ENCODE measurements at places on chromosomes 11 and 22.

GRCh38 chr11:47192111-47192510, 5.9 kb upstream of the PACSIN3 start:
- DNase-seq, result no peak

DNA sequence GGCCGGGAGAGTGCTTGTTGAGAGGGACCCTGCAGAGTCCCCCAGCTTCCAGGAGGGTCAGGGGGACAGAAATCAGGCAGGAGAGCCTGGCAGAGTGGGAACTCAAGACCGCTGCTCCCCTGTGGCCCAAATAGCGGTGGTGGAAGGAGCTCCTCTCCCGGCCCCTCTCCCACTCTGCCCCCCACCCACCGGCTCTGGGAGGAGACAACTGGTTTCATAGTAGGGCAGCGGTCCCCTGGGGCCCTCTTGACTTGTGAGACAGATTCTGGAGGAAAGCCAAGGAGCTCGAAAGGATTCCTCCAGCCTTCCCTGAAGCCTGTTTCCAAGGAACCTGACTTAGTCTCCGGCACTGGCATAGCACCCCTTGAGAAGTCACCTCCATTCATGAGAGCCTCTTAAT, 10.1 kb downstream of the PKNOX2 start:
- DNase-seq, result no peak

- DNase-seq, result no peak
Observed at GRCh38 chr11:2943711-2944118, 14.5 kb upstream of the PHLDA2 start.

- no peak for DNase-seq
Observed at GRCh38 chr11:107276077-107276476, 181.5 kb downstream of the CWF19L2 start.

DNA sequence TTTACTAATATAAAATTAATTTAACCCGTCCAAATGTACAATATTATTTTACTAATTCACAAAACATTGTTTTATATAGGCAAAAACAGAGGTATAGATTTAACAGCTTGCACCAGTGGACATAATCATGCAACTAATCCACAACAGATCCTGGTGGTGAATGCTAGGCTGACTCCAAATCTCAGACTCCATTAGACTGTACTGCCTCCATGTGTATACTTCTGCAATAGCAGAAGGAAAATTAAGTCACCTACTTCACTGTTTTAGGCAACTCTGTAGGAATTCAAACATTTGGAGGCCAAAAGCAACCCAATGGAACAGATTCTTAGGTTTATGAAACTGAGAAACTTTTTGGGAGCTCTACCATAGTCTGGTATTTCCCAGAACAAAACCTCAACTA, 30.0 kb upstream of the RAB39A start:
- peak; percentile 24 for DNase-seq

GRCh38 chr11:68773521-68774193, 22.3 kb upstream of the TESMIN start:
- DNase-seq, result no peak

DNA sequence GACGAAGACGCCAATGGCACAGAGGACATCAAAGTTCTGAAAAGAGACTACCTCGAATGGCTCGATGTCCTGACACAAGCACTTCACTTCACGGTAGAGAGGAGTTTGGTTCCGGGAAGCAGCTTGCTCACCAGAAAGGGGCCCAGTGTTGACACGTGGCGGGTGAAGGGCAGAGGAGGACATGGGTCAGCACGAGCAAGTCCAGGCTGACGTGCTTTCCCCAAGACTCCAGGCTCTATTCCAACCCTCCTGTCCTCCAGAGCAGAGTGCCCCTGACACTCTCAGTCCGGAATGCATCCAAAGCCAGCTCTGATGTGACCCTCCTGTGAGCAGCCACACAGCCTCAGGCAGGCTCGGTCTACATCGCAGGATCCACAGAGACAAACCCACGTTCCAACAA, 77.5 kb upstream of the BID start:
- DNase-seq, result no peak

GRCh38 chr11:117278347-117278746, 12.8 kb upstream of the BACE1-AS start:
- no peak for DNase-seq

GRCh38 chr11:39221550-39222138, 2237.8 kb downstream of the LRRC4C start:
- no peak for DNase-seq

- DNase-seq, result no peak
Observed at GRCh38 chr11:19160847-19161246, 40.9 kb downstream of the CSRP3 start.

- DNase-seq, result no peak
Observed at GRCh38 chr11:68649851-68650555, 34.3 kb upstream of the GAL start.

- no peak for DNase-seq
Observed at GRCh38 chr22:40714499-40715337, 35.4 kb downstream of the MCHR1 start.

DNA sequence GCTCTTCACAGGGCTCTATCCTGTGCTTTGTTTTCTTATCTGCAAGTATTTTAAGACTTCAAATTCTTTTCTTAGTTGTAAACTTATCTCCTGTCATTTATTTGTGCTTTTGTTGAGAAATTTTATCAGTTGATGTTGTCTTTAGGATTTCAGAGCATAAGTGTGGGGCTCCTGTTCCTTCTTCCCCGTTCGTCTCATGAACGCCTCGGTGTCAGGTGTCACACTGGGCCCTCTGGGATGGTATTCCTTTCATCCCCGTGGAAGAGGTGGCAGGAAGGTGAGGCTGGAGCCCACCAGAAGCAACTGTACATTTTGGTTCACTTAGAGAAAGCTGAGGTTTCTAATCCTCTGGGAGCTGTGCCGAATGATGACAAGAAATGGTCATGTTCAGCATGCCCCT, 17.9 kb downstream of the NADSYN1 start:
- DNase-seq, result no peak

GRCh38 chr11:64684357-64684756, 38.6 kb downstream of the NRXN2 start:
- no peak for DNase-seq

GRCh38 chr22:26665813-26666231, 8.4 kb downstream of the MIAT start:
- DNase-seq, result no peak

- no peak for DNase-seq
Observed at GRCh38 chr11:84833488-84834088, 793.6 kb downstream of the DLG2 start.

- DNase-seq, result no peak
Observed at GRCh38 chr22:28949788-28950187, 66.4 kb downstream of the ZNRF3 start.

DNA sequence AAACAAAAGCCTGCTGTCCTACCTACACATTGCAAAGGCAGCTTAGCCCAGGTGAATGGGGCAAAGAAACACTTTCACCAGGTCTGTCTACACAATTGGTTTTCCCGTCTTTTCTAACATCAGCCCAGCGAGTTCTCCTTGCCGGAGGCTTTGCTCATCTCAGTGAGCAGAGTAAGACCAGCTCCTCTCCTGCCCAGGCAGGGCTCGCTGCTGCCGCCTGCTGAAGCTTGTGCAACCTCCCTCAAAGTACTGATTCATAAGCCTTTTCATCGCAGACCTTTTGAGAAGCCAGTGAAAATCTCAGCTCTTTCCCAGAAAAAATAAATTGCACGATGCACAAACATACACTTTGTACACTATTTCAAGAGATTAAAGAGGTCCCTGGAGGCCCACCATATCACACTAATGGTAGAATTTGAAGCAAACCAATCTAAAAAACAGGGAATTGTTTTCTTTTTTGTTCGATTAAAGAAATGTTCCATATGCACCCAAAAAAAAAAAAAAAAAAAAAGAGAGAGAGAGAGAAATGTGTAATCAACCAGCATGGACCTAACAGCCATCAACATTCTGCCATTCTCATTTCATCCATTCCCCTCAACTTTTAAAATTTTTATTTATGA, 328.1 kb upstream of the MPPED2 start:
- DNase-seq, result no peak

- DNase-seq, result peak; percentile 68
Observed at GRCh38 chr11:133269267-133269666, 263.0 kb downstream of the OPCML start.

- DNase-seq, result no peak
Observed at GRCh38 chr22:31626427-31627150, 35.4 kb downstream of the PISD start.

- DNase-seq, result no peak
Observed at GRCh38 chr11:60310407-60310998, 16.6 kb upstream of the MS4A6E start.

DNA sequence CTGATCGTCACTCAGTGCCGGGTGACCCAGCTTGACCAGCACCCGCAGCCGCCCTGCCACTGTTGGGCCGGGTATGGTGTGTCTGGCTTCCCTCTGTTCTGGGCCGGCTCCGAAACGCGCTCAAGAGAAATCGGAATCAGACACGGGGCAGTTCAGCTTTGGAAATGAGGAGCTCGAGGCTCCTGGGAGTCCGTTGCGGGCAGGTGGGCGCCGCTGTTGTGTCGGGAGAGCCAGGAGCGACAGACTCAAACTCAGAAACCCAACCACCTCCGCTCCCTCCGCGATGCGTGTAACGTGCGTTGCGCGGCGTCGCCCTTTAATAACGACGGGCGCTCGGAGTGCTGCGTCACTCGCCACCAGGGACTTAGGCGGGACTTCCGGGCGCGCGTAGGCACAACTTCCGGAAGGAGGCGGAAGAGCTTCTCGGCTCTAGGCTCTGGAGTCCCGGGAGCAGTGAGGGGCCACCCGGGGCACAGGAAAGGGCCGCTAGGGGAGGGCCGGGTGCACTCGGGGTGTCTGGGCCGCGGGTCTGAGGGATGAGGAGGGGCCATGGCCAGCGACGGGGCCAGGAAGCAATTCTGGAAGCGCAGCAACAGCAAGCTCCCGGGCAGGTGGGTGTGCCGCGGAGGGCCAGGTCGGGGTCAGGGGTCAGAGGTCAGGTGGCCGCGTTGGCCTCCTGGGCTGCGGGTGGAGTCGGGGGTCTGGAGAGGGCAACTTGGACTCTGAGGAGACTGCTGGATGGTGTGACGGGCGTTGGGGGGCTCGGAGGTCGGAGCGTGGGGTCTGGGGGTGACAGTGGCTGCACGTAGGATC, at the start of gene TBC1D22A:
TSS of gene TBC1D22A (plus strand) at position 413 of the 813 bp plus-strand sequence. CDS start at position 550, 137 bp downstream.
- peak; percentile 96 for DNase-seq

DNA sequence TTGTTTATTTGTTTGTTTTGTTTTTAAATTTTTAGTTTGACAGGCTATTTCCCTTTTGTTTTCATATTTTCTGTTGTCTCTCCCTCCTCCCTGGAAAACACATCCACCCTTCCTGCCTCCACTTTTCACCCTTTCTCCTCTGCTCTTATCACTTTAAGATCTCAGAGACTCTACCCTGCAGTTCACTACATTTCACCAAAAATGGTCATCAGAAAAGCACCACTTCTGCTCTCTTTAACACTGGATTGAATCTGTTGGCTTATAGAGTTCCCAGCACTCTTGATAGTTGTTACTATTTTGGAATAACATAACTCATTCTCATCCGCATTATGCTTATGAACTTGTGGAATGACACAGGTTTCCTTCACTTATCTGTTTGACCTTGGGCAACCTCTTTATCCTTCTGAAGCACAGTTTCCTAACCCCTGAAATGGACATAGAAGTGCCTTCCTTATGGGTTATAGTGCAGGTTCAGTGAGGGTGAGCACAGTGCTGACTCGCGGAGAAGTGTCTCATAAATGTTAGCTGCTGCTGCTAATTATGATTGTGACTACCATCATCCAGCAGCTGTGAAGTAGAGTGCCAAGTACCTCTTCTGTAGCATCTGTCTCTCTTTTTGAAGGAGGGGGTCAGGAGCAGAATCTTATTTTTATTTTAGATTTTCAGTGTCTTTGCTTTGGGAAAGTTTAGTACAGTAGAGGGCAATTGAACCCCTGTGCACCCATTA, 15.0 kb downstream of the TEAD1 start:
- no peak for DNase-seq

GRCh38 chr11:86849679-86850078, 49.3 kb downstream of the PRSS23 start:
- DNase-seq, result no peak

DNA sequence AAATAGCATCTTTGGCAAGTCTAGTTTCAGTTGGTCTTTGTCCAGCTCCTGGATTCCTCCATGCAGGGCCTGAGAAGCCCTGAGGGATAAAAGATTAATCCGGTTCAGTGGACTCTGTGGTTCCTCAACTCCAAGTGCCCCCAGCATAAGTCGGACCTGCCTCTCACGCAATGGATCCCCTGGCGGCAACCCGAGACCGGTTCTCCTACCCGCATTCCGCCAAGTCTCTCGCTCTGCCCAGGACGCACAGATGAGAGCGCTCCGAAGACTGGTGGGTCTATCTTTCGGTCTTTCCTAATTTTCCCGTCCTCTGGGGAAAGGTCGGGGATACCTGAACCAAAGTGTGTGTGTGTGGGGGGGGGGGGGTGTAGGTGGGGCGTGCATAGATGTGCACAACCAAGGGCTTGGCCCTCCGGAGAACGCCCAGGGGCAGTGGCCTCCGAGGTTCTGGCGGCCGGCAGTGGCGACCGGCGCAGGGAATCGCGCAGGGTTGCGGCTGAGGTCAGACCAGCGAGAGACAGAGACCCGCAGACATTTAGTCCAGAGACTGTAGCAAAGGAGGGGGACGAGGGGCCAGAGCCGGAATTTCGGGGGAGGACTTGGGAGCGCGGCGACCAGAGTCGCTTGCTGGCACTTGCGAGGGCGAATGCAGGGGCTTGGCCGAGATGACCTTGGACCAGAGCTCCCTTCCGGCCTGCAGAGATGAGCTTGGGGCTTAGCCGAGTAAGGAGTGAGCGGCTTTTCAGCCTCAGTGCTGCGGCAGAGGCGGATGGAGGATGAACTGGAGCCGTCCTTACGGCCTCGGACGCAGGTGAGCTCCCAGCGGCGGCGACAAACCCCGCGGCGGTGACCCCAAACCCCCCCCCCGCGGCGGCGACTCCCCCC, 712 bp upstream of the SLC2A11 start:
- DNase-seq, result no peak

- no peak for DNase-seq
Observed at GRCh38 chr11:132064987-132065620, 694.7 kb downstream of the NTM start.

GRCh38 chr11:69915501-69916250, 96.5 kb upstream of the FGF3 start:
- peak; percentile 57 for DNase-seq

- DNase-seq, result peak; percentile 61
Observed at GRCh38 chr22:32644252-32645100, 157.0 kb upstream of the TIMP3 start.

- no peak for DNase-seq
Observed at GRCh38 chr22:42399315-42400271, 32.6 kb downstream of the NFAM1 start.
